Right lobe of liver (tissue), 6 donors: ENCODE measurements at places on chromosomes 4 and X. TPM values are rescaled to one million over a fixed set of nuclear protein-coding genes. Genes with fewer than 3 reads are reported as not detected.

ZNF711 gene
- 0.04 TPM for total RNA-seq

SPATA4 gene
- total RNA-seq: not detected

GEMIN8 gene
- 8.2 TPM for total RNA-seq

GAGE1 gene
- not detected for total RNA-seq

CXCL5 gene
- not detected for total RNA-seq

GRIA3 gene
- 5.1 TPM for total RNA-seq

PACRGL gene
- total RNA-seq: 2.5 TPM

HPRT1 gene
- 10.9 TPM for total RNA-seq

RASL11B gene
- 0.32 TPM for total RNA-seq

KIAA1210 gene
- total RNA-seq: not detected

KLHL15 gene
- 6.4 TPM for total RNA-seq

FOXR2 gene
- not detected for total RNA-seq

AFF2 gene
- total RNA-seq: 0.06 TPM

MAGEA12 gene
- not detected for total RNA-seq

ADH7 gene
- total RNA-seq: not detected

RPS6KA6 gene
- total RNA-seq: 0.88 TPM

PRRG1 gene
- 6.5 TPM for total RNA-seq

VCX gene
- not detected for total RNA-seq

DKK2 gene
- total RNA-seq: 0.11 TPM

ING2 gene
- 7.3 TPM for total RNA-seq

TRIM75 gene
- total RNA-seq: not detected

WNK3 gene
- total RNA-seq: 13.2 TPM

IL21 gene
- total RNA-seq: not detected

MYOZ2 gene
- 0.19 TPM for total RNA-seq

MXRA5 gene
- 1.2 TPM for total RNA-seq

FBXW7 gene
- 17.1 TPM for total RNA-seq

GC gene
- total RNA-seq: 4,525 TPM

PAGE2 gene
- total RNA-seq: not detected

CISD2 gene
- total RNA-seq: 32.3 TPM

CC2D2A gene
- 1.7 TPM for total RNA-seq

P2RY4 gene
- total RNA-seq: 0.20 TPM

AIFM1 gene
- 81.1 TPM for total RNA-seq

ADH1B gene
- total RNA-seq: 636 TPM

SHROOM4 gene
- 0.74 TPM for total RNA-seq

SMIM10L2A gene
- total RNA-seq: 0.06 TPM

BMX gene
- 1.7 TPM for total RNA-seq

ANXA10 gene
- total RNA-seq: 46.6 TPM

SEC24B gene
- total RNA-seq: 27.7 TPM

SLC4A4 gene
- total RNA-seq: 28.7 TPM

COX7B2 gene
- total RNA-seq: not detected

SPOCK3 gene
- not detected for total RNA-seq

EXOC1L gene
- total RNA-seq: not detected

SMIM31 gene
- total RNA-seq: not detected

STATH gene
- not detected for total RNA-seq

NEIL3 gene
- not detected for total RNA-seq

S100P gene
- total RNA-seq: 6.3 TPM

PNMA6F gene
- not detected for total RNA-seq

PWWP3B gene
- 2.0 TPM for total RNA-seq

PNMA6A gene
- total RNA-seq: 22.5 TPM

S100G gene
- total RNA-seq: not detected

FAM90A26 gene
- total RNA-seq: not detected

SSX4B gene
- total RNA-seq: not detected

ERAS gene
- not detected for total RNA-seq

EFHC2 gene
- total RNA-seq: not detected

GPM6B gene
- 1.6 TPM for total RNA-seq

ADH4 gene
- total RNA-seq: 133 TPM

RTL3 gene
- not detected for total RNA-seq
